Stimulated activated CD8-positive, alpha-beta memory T cell treated with anti-CD3 and anti-CD28 coated beads, Interleukin-4, amount 100 ng/mL, for 24 hours (primary cell): ENCODE measurements at places on chromosomes 7 and 10.

GRCh38 chr7:157690833-157691585 is 354.2 kb downstream of the DNAJB6 start:
- DNase-seq: no peak

GRCh38 chr10:60704471-60704870 is 73.8 kb upstream of the CDK1 start:
- no peak for DNase-seq

- no peak for DNase-seq
Measured at GRCh38 chr7:93314449-93314848, 82.3 kb downstream of the VPS50 start.

DNA sequence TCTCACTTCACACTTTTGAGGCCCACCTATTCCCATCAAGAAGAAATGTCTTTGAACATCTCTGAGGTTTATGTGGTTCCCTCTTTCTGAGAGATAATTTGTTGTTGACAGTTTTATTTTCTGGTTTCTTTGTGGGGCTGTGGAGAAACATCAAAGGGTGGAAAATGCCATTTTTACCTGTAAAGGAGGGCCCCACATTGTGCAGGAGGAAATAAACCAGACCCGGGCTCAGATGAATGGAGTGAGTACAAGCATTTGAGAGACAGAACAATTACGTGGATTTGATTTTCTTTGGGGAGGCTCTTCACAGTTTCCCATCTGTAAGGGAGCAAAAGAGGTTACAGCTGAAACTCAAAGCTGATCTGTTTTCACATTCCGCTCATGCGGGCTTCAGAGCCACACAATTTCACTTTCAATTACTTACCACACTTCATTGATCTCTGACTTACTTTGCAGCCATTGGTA is 29.8 kb downstream of the ITPRIP start:
- no peak for DNase-seq

DNA sequence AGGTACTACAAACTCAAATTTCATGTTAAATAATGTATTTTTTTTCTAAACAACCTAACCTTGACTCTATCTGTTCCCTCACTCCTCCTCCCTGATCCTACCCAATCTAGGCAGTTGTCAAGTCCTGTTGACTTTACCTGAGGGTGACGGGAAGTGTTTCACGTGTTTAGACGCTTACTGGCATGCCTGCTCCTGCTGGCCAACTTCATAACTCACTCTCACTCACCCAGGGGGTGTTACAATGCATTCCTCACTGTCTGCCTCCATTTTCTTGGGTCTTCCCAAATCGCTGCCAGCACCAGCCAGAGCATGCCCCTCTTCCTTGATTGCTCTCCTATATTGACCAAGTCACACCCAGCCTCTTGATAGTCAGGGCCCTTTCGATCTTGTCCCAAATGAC is 28.3 kb downstream of the CRCP start:
- DNase-seq: no peak

DNA sequence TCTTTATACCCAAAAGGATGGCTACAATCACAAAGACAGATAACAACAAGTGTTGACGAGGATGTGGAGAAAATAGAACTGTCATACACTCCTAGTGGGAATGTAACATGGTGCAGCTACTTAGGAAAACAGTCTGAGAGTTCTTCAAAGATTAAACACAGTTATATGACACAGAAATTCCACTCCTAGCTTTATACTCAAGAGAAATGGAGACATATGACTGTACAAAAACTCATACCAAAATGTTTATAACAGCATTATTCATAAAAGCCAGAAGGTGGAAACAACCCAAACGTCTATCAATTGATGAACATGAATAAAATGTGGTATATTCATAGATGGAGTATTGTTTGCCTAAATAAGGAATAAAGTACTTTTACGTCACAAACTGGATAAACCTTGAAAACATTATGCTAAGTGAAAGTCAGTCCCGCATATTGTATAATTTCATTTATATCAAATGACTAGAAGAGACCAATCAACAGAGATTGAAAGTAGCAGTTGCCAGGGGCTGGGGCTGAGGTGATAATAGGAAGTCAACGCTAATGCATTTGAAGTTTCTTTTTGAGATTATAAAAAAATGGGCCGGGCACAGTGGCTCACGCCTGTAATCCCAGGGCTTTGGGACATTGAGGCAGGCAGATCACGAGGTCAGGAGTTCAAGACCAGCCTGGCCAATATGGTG is 61.6 kb upstream of the SRPK2 start:
- no peak for DNase-seq

DNA sequence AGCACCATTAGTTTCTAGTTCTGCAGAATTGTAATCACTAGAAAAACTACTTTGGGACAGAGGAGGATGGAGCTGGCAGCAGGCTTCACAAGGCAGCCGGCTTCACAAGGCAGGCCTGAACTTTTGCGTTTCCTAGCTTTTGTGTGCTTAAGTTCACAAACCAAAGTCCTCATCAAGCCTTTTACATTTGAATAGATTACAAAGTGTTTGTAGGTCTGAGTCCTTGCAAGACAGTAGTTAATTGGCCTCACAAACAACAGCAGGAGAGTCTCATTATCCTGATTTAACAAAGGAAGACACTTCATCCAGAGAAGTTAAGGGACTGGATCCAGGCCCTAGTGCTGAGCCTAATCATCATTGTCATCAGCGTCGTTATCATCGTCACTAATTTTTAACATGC is 147.8 kb upstream of the AUTS2 start:
- no peak for DNase-seq

DNA sequence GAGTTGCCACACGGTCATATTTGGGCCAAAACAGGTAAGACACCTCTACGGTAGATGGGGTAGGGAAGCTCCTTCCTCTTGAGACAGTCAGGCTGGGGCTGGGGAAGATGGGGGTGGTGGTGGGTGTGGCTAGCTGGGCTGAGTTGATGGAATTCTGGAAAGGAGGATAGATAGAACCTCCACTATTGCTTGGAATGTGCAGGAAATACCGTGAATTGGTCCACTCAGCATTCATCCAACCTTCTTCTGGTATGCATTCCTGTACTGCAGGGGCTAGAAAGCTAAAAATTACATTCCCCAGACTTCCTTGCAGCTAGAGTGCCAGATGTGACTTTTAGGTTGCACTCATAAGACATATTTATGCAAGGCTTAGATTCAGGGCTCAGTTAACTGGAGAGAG is 24.8 kb downstream of the TLX1 start:
- no peak for DNase-seq

DNA sequence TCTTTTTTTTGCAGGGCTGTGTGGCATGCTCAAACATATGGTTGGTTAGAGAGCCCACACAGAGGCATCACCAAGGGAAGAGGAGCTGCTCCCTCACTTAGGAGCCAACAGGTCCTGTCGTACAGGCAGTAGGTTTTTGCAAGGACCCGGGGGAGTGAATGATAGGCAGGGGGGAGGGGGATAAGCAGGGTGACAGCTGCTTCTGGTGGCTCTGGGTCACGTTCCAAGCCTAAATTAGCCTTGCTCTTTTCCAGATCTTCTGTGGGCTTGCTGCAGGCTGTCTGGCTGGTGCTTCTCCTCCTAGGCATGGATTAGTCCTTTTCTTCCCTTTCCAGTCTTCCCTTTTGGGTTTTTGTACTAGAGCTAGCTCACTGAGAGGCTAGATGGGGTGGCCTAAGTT is 117.7 kb upstream of the PODXL start:
- DNase-seq: no peak

DNA sequence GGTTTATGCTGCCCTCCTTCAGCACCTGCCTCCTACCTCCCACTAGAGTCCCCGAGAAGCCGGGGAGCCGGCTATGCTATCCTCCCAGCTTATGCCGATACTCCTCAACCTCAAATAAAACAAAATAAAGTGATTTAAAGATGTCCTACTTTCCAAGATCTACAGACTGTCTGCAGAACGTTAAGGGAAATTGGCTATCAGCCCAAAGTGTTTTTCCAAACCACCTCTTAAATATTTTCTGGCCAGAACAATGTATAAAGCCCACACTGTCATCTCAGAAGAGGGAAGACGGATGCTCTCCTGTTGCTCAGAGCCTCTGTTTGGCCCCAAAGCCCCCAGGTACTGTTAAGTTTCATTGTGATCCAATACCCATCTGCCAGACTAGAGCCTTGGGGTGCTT is 54.0 kb upstream of the MGMT start:
- no peak for DNase-seq

DNA sequence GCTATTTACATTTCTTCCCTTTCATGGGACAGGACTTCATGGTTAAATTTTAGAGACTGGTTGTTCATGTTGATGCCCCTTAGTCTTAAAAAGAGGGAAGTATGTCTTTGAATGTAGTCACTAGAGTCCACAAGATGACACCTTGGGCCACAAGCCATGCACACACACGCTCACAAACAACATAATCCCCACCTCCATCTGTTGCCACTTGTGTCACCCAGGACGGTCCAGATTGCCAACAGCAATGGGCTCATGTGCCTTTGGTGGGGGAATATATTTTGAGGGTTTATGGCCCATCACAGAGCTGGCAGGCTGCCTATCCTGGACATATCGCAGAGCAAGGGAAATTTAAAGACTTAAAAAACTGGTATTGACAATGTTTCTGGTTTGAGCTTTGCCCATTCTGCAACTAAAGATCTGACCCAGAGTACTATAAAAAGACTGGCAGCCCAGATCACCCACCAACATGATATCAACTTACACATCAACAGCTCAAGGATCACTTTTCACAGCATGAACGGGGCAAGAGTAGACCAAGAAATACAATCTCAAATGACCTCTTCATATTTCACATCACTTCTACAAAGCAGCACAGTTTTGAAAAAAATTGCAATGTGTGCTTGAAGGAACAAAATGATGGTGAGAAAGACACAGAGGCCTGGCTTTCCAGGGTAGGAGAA is 50.5 kb downstream of the STRA8 start:
- DNase-seq: no peak

GRCh38 chr7:151377406-151377805 is 32.4 kb downstream of the WDR86 start:
- DNase-seq: no peak

GRCh38 chr10:72272689-72273409 is 875 bp upstream of the DDIT4 start:
- DNase-seq: no peak

- DNase-seq: no peak
Measured at GRCh38 chr7:100706672-100707311, 871 bp downstream of the POP7 start.

GRCh38 chr10:14554091-14554490 is 220.6 kb downstream of the FAM107B start:
- no peak for DNase-seq
